ENCODE measurements at places on chromosomes 16 and 17. TPM values are rescaled to one million over a fixed set of nuclear protein-coding genes. Genes with fewer than 3 reads are reported as not detected.

DNA sequence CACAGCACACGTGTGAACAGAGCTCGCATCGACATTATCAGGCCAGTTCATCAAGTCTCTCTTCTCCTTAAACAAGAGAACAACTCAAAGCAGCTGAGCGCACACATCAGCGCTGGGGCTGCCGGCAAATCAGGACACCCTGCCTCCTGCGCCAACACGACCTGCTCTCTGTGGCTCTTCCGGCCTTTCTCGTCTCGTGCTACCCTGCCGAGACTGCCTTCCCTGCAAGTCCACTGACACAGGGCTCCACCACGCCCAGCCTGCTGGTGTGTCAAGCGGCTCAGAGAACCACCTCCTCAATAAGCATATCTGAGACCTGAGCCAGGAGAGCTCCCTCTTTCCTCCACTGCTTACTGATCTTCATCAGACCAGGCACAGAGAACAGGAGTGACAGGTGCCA is 96.9 kb downstream of the ZNF778 start:
- peak; percentile 29 for DNase-seq

DNA sequence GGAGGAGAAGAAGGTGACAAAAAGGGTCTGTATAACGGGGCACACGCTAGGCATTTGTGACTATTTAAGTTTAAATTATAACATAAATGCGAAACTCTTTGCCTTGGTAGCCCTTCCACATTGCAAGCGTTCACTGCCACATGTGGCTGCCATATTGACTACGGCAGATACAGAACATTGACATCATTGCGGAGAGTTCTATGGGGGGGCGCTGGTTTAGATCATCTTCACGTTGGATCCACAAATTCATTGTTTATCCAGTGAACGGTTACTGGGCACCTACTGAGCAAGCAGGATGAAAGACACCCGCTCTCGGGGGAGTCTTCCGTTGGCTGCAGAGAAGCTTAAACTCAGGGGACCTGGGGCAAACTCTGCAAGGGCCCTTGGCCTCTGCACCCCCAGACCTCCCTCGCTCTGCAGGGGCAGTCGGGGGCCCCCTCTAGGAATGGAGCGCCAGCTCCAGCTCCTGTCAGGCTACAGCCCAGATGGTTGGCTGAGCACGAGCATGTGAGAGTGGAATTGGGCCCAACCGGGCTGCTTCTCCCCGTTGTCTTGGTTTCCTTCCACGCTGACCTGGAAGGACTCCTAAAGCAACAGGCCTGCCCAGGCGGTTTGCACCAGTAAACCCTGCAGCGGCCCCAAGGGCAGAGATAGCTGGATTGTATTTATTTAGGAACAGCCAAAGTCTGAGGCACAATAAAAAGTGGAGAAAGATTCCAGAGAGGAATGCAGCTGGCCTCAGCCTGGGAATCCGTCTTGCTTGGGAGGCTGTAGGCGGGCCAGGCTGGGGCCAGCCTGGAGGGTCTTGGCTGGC is 172.2 kb downstream of the SEC14L1 start:
- no peak for DNase-seq

DNA sequence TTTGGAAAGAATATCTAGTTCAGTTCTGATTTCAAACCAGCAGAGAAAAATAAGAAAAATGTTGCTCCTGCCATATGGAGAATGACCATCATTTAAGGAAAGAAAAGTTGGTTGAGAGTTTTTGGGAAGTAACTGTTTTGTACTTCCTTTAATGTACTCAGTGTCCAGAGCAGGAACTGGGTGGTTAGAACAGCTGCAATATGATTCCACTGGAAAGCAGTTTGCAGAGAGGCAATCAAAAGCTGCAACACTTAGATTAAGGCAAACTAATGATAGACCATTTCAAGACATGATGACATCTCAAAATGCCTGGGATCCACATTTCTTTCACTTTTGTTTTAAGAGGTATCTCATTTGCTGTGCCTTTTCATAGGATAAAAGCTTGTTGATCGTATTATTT is 313.3 kb upstream of the HSBP1 start:
- no peak for DNase-seq

STH gene
- total RNA-seq, result not detected

GRCh38 chr17:50924300-50924699 is 58.1 kb upstream of the TOB1 start:
- no peak for DNase-seq

TBC1D28 gene
- not detected for total RNA-seq

TMEM100 gene
- total RNA-seq, result not detected

GRCh38 chr17:80104321-80104955 is 3.1 kb downstream of the GAA start:
- no peak for DNase-seq

CRISPLD2 gene
- 0.57 TPM for total RNA-seq

SLC52A1 gene
- 0.08 TPM for total RNA-seq

EZH1 gene
- 22.6 TPM for total RNA-seq

DNA sequence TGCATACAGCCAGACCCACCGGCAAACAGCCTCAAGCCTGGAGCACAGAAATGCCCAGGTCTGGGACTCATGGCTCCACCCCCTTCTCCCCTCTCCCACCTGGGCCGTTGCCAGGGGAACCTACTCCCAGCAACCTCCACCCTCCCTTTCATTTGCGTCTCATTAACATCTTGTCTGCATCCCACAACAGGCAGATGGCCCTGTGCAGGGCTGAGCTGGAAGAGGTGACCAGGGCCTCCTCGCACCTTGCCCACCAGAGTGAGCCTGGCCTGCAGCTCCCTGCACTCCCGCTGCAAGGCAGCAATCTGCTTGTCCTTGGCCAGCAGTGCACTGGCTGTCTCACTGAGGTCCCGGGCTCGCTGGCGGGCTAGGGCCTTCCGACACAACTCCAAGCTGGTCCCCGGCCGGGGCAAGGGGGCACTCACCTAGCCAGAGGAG is 3.3 kb downstream of the TSPOAP1 start:
- DNase-seq, result no peak

C17orf75 gene
- total RNA-seq, result 34.1 TPM

DNA sequence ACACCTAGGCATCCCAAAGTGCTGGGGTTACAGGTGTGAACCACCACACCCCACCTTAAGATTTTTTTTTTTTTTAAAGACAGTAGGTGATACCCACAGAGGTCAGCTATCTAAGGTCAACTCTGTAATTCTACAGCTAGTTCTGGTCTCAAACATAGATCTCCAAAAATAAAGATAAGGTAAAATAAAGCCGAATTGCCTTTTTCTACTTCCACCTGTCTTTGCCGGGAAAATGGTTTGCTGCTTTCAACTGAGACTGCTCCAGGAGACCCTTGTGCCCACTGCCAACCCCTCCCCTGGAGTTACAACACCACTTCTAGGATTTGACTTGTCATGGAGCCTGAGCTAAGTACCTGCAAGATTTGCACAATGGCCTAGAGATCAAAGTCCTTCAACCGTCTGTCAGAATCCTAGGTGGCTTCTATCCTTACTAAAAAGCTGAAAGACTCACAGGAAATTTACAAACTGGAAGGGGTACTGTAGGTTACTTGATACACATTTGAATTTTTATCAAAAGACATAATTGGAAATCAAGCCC is 4.7 kb upstream of the CNOT1 start:
- DNase-seq, result no peak

DNA sequence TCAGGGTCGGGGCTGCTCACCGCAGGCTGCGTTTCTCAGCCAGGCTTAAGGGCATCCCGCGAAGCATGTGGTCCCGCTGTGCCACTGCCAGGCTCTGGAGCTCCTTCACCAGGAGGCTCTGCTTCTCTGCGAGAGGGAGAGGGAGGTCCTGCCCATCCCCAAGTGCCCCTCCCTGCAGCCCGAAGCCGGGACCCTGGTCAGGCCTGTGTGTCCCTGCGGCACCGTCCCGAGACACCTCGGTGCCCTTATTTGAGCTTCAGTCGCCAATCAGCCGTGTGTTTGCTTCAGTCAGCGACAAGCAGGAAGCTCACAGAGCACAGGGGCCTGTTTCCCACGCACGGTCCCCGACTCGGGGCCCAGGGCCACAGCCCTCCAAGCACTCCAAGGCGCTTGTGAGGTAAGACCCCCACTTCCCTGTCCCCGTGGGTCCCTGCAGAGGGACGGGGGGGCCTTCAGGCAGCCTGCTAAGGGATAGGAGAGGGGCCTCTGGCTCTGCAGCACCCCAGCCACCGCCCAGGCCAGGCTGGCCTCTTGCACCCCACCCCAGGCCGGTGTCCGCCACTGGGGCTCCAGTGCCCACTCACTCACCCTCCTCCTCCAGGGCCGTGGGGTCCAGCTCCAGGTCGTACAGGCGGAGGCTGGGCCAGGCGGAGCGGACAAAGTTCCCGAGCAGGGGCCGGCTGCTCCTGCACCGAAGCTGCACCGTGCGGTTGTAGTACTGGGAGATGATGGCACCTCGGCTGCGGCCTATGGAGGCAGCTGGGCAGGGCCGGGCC is 3.2 kb downstream of the TMC6 start:
- DNase-seq, result no peak

GRCh38 chr17:72517413-72518158 is 396.8 kb downstream of the SOX9 start:
- DNase-seq, result no peak

CA5A gene
- total RNA-seq, result not detected

DNA sequence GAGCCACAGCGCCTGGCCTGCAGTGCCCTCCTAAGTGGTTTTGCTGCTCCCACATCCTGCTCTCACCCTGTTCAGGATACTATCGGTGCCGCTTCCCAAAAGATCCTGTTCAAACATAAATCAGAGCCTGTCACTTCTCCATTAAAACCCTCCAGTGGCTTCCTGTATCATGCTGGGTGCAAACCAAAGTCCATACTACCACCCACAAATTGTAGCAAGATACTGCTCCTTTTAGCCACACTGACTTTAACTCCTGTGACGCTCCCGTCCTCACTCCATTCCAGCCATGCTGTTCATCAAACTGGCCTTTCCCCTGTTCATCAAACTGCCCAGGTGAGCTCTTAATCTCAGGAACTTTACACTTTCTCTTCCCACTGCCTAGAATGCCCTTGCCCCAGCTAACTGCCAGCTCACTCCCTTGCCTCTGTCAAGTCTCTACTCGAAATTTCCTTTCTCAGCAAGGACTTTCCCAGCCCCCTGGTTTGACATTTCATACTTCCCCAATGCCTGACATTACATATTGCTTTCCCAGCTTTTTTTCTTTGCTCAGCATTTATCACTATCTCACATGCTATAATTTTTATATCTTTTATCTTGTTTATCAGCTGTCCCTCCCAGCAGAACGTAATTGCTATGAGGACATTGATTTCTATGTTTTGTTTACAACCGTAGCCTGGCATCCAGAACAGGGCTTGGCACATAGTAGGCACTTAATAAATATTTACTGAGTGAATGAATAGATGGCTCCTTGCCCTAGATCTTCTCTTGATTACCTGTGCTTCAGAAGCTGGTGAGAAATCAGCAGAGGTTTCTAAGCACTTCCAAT is 44.3 kb upstream of the SMURF2 start:
- DNase-seq, result no peak

ZNF629 gene
- total RNA-seq, result 7.0 TPM

GRCh38 chr17:44910231-44911106 is 4.8 kb downstream of the GFAP start:
- DNase-seq, result no peak

- no peak for DNase-seq
Measured at GRCh38 chr16:80463751-80464495, 76.9 kb upstream of the DYNLRB2 start.

- DNase-seq, result peak; percentile 71
Measured at GRCh38 chr16:85303354-85303883, 191.1 kb upstream of the CIBAR2 start.
